Esophagus muscularis mucosa (tissue), 4 donors: ENCODE measurements at places on chromosomes 2 and 18. TPM values are rescaled to one million over a fixed set of nuclear protein-coding genes. Genes with fewer than 3 reads are reported as not detected.

Gene TCF23
- not detected for total RNA-seq

Gene COLEC11
- total RNA-seq, result 7.3 TPM

Gene CHRNG
- not detected for total RNA-seq

Gene ASPRV1
- total RNA-seq, result 1.7 TPM

Gene SCLY
- 14.3 TPM for total RNA-seq

Gene SOCS6
- 22.3 TPM for total RNA-seq

Gene INHA
- total RNA-seq, result 0.45 TPM

Gene TCF4
- 84.3 TPM for total RNA-seq

Gene MOGAT1
- not detected for total RNA-seq

Gene PPP1R1C
- total RNA-seq, result not detected

Gene CENPA
- 0.34 TPM for total RNA-seq

Gene GRP
- 3.5 TPM for total RNA-seq

Gene C2orf66
- not detected for total RNA-seq

Gene ADNP2
- total RNA-seq, result 17.1 TPM

Gene HOXD8
- total RNA-seq, result 4.8 TPM

Gene FAM124B
- total RNA-seq, result 4.9 TPM

Gene ABCA12
- not detected for total RNA-seq

Gene TLX2
- 0.42 TPM for total RNA-seq

Gene PKDCC
- 102 TPM for total RNA-seq

Gene PMAIP1
- 1.3 TPM for total RNA-seq

Gene MSTN
- total RNA-seq, result 0.33 TPM

Gene RGPD8
- total RNA-seq, result 11.6 TPM

- no peak for DNase-seq
These were observed 1.3 kb upstream of the PSMD14 start for GRCh38 chr2:161306919-161307318.

DNA sequence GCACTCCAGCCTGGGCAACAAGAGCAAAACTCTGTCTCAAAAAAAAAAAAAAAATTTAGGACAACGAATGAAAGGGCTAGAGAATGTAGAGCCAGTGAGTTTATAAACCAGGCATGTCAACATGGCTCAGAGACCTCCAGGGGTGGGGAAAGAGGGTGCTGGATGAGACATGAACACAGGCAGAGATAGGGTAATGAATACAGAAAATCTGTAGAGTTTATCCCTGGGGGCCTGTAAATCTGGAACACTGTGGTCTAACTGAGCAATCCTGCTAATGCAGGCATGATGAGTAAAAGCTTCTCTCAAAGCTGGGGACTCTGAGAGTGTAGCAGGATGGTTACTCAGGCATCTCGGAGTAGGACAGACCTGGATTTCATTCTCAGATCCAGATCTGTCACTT, 59.2 kb upstream of the IGFBP2 start:
- DNase-seq, result no peak

- DNase-seq, result no peak
These were observed 31.1 kb downstream of the KIF5C start for GRCh38 chr2:148906124-148906523.

DNA sequence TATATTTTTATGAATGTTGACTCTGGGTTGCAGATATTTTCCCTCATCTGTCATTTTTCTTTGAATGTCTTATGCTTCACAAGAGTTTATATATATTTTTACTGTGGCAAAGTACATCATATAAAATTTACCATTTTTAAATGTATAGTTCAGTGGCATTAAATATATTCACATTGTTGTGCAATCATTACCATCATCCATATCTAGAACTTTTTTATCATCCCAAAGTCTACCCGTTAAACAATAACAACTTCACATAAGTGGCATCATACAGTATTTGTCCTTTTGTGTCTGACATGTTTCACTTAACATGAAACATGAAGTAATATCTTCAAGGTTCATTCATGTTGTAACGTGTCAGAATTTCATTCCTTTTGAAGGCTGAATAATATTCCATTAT, 24.5 kb downstream of the RAB3GAP1 start:
- DNase-seq, result no peak

DNA sequence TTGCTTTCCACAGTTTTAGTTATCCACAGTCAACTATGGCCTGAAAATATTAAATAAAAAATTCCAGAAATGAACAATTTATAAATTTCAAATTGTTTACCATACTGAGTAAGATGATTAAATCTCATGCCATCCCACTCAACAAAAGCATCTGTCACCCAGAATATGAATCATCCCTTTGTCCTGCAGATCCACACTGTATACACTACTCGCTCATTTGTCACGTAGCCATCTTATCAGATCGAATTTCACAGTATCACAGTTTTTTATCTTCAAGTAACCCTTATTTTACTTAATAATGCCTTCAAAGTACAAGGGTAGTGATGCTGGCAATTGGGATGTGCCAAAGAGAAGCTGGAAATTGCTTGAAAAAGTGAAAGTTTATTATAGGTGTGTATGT, 291.8 kb upstream of the LRATD1 start:
- DNase-seq, result no peak

DNA sequence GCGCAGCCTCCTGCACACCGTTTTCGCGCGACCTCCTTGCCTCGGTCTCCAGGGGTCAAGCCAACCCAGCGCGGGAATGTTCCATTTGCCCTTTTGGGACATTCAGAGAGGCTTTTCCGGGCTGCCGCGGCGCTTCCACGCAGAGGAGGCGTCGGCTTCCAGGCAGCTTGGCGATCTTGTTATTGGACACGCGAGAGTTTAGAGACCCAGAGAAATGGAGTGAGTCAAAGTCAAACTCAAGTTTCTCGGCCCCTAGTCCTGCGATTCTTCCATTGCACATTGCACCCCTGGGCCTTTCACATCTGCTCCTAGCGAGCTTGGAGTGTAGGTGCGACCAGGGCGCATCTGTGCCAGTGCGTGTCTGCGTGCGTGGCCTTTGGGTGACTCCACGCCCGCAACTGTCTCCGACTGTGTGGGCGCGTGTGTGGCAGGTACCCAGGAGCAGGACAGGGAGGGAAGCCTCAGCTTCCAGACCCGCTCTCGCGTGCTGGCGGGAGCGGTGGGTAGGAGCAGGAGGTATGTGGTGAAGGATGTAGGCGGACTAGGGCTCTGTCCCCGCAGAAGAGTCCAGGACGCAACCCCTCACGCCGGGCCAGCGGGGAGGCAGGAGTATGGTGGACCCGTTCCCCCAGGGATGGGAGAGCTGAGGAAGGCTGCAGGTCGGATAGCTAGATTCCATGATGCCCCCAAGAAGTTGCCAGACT, 13.5 kb downstream of the SIX3 start:
- no peak for DNase-seq

GRCh38 chr18:42413870-42414269, 458.8 kb downstream of the PIK3C3 start:
- DNase-seq, result no peak

GRCh38 chr2:207226243-207226642, 60.5 kb upstream of the KLF7 start:
- no peak for DNase-seq

- no peak for DNase-seq
These were observed 103.9 kb downstream of the PMAIP1 start for GRCh38 chr18:60003610-60004185.

- no peak for DNase-seq
These were observed 36.6 kb upstream of the TANK start for GRCh38 chr2:161123531-161124030.

- DNase-seq, result no peak
These were observed 118.4 kb upstream of the ACAA2 start for GRCh38 chr18:49931760-49932159.

GRCh38 chr2:31382452-31383120, 32.0 kb downstream of the XDH start:
- peak; percentile 80 for DNase-seq

DNA sequence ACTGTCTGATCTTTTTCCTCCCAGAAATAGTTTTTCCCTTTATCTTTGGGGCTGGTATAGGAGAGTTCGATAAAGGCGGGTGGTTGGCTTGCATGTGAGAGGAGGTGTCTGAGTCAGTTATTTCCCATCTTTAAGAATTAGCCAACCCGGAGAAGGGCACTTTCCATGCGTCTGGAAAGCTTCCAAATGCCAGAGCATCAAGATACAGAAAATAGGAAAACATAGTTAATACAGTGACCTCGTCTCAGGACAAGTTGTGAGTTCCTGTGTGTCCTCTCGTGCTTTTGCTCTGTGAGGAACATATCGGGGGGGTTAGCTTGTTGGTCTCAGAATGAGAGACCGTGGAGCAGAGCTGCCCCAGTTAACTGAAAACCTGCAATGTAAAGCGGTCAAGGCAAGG, 18.7 kb upstream of the PUM2 start:
- DNase-seq, result no peak

GRCh38 chr2:134202371-134202770, 51.5 kb upstream of the MGAT5 start:
- no peak for DNase-seq

DNA sequence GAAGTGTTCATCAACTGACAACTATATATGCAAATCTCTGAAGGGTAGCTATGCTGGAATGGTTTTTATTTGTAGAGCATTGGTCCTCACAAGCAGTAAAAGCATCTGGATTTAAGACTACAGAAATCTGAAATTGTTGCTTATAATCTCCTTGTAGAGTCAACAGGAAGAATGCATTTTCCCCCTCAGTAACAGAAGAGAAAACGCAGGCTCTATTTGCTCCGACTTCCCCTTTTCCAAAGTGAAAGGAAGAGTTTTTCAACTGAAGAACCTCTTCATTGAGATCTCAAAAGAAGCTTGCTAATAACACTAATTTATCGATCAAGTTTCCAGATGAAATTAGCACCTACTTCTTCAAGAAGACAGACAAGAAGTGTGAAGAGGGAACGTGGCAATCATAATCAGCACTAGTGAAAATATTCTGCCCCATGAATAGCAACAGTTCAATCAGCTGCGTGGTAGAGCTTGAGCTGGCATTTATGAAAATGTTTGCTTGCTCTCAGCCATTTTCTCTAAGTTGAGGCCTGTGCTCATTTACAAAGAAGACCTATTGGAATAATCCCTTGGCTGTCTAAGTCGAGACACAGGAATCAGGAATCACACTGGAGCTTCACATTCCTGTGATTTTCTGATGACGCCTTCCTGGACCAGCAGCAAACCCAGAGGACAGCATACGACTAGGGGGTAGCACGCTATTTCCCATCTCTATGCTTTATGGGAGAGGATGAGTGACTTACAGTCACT, 43.7 kb downstream of the TGIF1 start:
- no peak for DNase-seq

DNA sequence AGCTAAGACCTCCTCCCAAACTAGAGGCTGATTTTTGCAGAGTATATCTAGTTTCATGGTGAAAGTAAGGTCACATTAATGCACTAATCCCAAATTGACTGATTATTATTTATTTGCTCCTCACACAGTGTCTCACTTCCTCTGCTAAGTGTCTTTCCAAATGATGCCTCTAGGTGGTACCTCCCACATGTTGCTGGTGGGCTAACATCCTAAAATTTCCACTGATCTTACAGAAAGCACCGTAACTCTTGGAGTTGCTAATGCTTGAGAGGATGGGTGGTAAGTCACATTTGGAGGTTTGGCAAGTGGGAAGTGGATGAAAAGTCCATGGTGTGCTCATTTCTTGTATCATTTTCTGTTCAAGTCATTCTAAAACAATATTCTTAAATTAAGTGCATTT, 428.7 kb upstream of the GYPC start:
- DNase-seq, result no peak

- peak; percentile 88 for DNase-seq
These were observed 109.4 kb downstream of the LYPD1 start for GRCh38 chr2:132560562-132560961.

- no peak for DNase-seq
These were observed 87.9 kb upstream of the ATG16L1 start for GRCh38 chr2:233163486-233164103.

DNA sequence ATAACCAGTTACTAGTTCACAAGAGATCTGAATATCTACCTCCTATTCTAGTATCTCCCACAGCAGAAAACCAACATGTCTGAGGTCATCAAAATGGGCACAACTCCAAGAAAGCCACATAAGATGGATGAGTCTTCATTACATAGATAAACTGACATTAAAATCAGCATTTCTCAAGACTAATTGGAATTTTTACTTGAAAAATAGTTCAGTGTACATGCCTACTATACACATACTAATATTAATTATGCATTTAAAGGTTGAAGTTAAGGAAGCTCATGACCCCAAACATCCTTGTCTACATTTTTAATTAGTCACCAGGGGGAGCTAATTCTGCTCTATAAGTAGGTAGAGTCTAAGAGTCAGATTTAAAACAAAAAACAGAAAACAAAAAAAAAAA, 41.9 kb downstream of the ZNF521 start:
- DNase-seq, result no peak

DNA sequence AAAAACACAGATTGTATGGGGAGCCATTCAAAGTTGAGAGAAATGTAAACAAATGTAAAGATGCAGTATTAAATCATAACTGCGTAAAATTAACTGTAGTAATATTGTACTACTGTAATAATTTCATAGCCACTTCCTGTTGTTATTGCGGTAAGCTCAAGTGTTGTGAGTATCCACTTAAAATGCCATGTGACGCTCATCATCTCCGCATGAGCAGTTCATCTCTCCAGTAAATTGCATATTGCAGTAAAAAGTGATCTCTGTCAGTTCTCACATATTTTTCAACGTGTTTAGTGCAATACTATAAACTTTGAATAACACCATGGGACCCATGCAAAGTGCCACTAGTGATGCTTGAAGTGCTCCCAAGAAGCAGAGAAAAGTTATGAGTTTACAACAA, 41.8 kb upstream of the SP3 start:
- DNase-seq, result no peak

- no peak for DNase-seq
These were observed 54.9 kb downstream of the TET3 start for GRCh38 chr2:74039611-74040010.

- DNase-seq, result no peak
These were observed 22.7 kb downstream of the MTHFD2 start for GRCh38 chr2:74221091-74221490.

DNA sequence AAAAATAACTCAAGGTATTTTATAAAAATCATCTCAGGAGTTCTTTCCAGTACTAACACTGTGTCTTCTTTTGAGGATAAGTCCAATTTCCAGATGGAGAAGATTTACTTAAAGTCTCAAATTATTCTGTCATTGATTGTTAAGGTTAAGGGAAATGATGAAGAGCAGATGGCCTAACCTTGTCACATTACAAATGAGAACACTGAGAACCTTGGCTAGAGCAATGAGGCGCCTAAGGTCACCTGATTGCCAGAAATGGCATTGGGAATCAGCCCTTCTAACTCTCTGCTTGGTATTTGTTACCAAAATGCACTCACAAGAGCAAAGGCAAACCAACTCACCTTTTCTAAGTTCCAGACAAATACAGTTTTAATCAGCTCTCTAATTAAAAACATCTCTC, 835.1 kb downstream of the RNF144A start:
- DNase-seq, result no peak

GRCh38 chr2:68906716-68907115, 35.5 kb upstream of the BMP10 start:
- DNase-seq, result no peak

- no peak for DNase-seq
These were observed 147.9 kb upstream of the CAVIN2 start for GRCh38 chr2:191994749-191995148.

- DNase-seq, result no peak
These were observed 211.4 kb downstream of the TTC32 start for GRCh38 chr2:19690429-19690828.

GRCh38 chr18:22840606-22841144, 92.5 kb upstream of the RBBP8 start:
- no peak for DNase-seq

GRCh38 chr18:65477455-65477854, 273.4 kb upstream of the CDH7 start:
- no peak for DNase-seq

GRCh38 chr2:238754259-238754658, 93.6 kb upstream of the TWIST2 start:
- DNase-seq, result peak; percentile 47

GRCh38 chr2:29697715-29698114, 223.7 kb downstream of the ALK start:
- peak; percentile 80 for DNase-seq

GRCh38 chr2:228657807-228658402, 476.4 kb upstream of the SPHKAP start:
- DNase-seq, result no peak
